HT1080 (cell line): ENCODE measurements at places on chromosomes 7 and 10.

- DNase-seq: peak; percentile 21
These were observed 772 bp downstream of the PRDX3 start for GRCh38 chr10:119177708-119178371.

- DNase-seq: no peak
These were observed 233.0 kb downstream of the WDR11 start for GRCh38 chr10:121084016-121084674.

GRCh38 chr7:42768045-42768444 is 143.8 kb downstream of the C7orf25 start:
- no peak for DNase-seq

GRCh38 chr10:33288127-33288526 is 46.3 kb downstream of the NRP1 start:
- DNase-seq: no peak

DNA sequence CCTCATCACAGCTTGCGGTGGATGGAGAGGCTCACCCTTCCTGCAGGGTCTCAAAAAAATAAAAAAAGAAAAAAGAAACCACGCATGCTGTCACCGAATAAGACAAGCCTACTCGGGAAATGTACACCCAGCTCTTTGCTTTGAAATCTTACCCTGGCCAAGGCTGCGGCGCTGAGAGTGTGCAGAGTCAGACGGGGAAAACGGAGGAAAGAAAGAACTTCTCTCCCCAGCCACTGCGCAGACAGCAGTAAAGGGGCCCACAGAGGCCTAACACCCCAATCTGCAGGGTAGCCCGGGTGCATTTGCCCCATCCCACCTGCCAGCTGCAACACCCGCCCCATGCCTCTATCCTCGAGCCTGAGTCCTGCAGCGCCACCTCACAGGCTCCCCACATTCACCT is 14.8 kb downstream of the SLIT1 start:
- DNase-seq: no peak

DNA sequence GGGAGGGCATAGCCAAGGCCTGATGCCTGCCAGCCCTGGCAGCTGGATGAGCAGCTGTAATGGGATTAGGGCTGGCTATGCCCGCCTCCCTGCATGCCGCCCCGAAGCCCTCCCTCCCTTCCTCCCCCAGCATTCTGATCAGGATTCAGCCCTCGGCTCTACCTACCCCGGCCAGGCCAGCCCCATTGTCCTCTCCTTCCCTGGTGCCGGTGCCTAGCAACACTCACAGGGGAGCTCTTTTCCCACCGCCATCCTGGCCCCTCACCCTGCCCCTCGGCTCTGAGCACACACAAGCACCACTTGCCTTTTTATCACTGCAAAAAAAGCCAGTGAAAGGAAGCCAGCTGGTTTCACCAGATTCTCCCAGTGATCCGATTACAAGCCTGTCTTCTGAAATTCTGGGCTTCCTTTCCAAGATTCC is 9.0 kb upstream of the ADCYAP1R1 start:
- no peak for DNase-seq

GRCh38 chr7:134480730-134481129 is 21.8 kb upstream of the AKR1B1 start:
- peak; percentile 82 for DNase-seq

- DNase-seq: no peak
These were observed 173.9 kb upstream of the ZMIZ1 start for GRCh38 chr10:78894841-78895195.

DNA sequence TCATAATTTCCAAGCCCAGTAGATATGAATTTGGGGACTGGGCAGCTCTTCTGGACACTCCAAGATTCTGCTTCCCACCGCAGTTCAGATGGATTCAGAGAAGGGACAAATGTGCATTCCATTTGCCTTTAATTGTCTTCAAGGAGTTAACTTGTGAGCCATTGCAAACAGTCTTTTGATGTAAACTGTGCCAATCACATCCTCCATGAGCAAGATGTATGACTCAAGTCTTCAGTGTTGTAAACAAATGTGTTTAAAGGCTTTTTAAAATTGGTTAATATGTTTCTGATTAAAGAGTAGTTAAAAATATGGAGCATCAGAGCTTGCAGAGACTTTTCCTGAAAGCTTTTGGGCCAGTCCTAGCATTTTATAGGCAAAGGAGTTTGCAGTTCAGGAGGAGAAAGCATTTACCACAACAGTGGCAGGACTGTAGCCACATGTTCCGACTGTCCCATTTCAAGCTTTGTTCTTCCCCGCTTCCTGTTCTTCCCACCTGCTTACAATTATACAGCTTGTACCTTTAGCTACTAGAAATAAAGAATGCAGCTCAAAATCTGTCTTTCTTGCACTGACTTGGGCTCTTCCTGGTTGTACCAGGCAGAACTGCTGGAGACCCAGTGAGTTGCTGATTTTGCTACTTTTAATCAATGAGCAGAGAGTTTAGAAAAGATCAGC is 6.2 kb downstream of the SLC18A2 start:
- no peak for DNase-seq

- DNase-seq: no peak
These were observed 348.8 kb downstream of the SDK1 start for GRCh38 chr7:3649678-3650440.

GRCh38 chr10:130723704-130724103 is 587.5 kb downstream of the GLRX3 start:
- no peak for DNase-seq

- DNase-seq: no peak
These were observed 10.8 kb upstream of the FAM3C start for GRCh38 chr7:121406944-121407343.

- DNase-seq: no peak
These were observed 276.9 kb downstream of the TCF7L2 start for GRCh38 chr10:113226831-113227445.

DNA sequence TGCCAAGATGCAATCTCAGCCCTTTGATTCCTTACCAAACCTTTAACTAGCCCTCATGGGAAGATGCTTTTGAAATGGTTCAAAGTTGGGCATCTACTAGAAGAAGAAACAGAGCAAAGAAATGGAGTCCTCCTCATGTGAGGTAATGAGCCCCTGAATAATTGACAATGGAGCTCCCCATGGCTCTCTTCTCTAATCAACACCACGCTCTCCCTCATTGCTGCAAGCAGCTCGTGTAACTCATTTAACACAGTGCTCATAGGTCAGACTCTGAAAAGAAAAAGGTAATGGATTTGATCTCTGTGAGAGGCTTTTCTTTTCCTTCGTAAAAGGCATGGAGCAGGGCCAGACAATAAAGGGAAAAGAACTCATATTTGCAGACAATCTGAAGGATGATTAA is 312.8 kb downstream of the PHTF2 start:
- DNase-seq: no peak

DNA sequence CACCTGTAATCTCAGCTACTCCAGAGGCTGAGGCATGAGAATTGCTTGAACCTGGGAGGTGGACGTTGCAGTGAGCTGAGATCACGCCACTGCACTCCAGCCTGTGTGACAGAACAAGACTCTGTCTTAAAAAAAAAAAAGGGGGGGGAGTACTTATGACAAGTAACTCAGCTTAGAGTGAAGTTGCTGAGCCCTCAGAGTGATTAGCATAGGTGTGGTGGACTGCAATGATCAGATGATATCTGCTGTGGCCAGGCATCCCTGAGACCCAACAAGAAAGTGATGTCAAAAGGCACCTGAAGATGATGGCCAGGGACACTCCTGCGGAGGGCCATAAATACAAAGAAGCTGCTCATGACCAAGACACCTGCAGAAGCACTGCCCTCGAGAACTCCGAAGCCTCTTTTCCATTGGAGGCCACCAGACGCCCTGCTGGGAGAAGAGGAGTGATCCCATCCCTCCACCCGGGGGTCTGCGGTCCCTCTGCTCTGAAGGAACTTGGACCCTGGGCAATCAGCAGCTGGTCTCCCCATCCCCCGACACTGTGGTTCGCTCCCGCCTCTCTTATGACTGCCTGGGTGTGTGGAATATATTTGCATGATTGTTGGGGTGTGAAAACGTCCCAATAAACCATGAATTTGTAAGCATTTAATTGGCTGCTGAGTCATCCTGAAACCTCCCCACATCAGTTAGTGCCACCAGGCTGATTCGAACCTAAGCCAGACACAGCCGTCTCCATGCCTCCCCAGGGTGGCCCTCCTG is 46.0 kb downstream of the RASGEF1A start:
- DNase-seq: no peak

DNA sequence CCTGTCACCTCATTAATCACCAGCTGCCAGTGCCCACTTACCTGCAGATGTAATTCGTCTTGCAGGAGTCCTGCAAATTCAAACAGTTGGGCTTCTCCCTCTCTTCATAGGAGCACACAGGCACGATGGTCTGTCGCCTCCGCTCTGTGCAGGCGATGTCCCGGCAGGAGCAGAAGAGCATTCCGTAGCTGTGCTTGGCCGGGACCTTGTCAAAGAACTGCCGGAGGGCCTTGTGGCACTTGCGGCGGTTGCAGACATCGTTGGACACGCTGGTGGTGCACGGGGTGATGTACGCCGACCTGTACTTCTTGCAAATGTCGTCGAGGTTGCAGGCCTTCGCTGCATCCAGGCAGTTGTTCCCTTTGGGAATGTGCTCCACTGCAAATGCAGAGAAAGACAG is 147.8 kb downstream of the GFRA1 start:
- DNase-seq: no peak

DNA sequence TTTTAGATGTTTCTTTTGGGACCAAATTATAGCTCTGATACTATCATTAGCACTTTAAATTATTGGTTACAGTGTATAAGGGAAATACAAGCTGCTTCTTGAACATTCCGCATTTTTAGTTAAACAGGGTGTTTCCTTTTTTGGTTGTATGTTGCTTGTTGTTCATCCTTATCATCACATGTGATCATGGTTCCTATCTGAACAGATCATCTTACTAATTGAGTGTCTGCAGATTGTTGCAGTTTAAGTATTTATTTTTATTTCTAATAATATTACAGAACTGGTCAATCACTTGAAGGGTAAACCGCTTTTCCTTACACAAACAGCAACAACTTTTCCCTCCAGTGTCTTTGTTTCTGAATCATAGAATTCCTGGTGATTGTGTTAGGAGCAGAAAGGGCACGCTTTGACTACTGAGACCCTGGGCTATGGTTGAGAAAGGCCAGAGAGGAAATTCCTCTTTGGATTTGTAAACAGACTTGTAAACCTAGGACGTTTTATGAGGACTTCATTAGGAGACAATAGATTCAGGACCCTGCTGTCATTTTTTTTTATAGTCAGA is 37.2 kb downstream of the CHN2 start:
- no peak for DNase-seq

DNA sequence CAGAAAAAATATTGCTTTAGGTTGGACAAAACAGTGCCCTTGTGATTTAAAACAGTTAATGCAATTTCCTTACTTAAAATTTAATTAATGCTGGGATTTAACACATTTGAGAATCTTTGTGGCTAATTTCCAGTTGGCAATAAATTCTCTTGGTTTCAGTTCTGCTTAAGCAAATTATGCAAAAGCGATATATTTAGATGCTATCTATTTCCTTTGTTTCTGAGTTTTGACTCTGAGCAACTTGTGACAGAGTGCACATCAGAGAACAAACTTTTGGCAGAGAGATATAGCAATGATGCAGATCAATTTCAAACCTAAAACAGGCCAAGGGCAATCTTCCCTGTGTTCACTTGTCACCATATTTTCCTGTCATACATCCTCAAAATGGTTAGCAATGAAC is 933.6 kb upstream of the ZWINT start:
- DNase-seq: no peak

DNA sequence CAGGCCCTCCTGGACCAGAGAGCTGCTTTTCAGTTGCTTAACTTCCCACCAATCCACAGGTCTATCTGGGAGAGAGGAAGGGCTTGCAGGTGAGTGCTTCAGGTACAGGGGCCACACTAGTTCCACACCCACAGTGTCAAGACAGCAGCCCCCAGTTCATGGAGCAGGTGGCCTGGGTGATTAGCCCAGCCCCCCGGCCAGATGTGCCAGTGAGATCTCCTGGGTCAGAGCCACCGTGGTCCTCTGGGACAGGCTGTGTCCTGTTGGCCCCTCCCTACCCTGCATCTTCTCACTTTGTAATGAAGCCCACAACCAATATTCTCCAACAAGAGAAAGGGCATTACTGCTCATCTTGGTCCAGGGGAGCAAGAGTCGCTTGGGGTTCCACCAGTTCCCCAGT is 30.6 kb downstream of the DRGX start:
- no peak for DNase-seq

- DNase-seq: no peak
These were observed 243.2 kb downstream of the CDK14 start for GRCh38 chr7:90839316-90839715.

DNA sequence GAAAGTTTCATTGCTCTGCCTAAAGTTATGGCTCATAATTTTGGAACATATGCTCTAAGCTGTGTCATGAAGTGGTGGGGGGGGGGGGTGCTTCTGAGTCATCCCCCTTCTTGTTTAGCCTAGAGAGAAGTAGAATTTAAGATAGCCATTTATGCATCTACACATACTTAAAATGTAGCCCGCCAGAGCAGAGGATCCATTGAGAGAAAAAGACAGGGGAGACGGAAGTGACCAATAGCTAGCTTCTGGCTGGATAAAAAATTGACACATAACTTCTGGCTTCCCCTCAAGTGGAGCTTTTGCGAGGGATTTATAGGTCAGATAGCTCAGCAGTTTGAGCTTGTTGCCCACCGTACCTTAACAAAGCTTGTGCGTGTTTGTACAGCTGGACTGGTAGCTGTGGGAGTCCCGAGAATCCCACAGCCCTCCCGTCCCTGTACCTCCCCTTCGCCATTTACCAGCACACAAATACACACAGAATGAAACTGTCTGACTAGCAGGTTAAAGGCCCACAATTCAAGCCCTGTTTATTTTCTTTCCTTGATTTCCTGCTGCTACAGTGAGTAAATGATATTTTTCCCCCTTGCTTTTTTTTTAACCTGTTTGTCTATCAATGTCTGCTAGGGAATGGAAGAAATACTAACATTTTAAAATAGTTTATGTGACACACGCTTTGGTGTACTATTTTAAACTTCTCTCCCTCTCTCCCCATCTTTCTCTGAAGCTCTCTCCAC is 232.6 kb upstream of the FERD3L start:
- peak; percentile 10 for DNase-seq

DNA sequence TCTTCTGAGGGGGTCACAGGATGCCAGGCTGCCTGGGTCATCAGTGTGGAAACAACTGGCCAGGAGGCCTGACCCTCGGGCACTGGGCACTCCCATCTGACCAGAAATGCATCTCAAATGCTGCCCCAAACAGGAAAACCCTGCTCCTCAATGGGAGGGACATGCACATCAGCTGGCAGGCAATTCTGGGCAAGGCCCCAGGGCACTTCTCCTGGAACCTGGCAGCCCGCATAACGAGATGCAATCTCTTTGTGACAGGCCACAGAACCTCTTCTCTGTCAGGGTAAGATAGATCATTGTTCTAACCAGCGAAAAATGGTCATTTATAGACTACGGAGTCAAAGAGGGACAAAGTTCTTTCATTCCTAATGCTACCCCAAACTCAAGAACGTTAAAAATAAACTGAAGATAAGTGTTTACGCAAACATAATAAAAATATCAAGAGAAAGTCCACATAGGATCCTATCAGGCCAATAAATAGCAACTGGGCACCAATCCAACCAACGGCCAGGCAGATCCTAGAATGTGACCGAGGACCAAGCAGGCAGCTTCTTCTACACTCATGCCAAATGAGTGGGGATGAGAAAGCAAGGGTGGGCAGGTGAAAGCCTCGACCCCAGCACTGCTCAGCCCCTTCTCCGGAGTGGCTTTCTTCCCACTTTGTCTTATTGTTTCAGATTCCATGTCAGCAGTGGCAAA is 212.3 kb downstream of the TCERG1L start:
- no peak for DNase-seq

GRCh38 chr7:25735674-25736242 is 416.2 kb upstream of the NFE2L3 start:
- peak; percentile 3 for DNase-seq

GRCh38 chr7:105278973-105279687 is 109.6 kb downstream of the SRPK2 start:
- DNase-seq: no peak
